MCF 10A (cell line): ENCODE measurements at places on chromosomes 13 and 19.

DNA sequence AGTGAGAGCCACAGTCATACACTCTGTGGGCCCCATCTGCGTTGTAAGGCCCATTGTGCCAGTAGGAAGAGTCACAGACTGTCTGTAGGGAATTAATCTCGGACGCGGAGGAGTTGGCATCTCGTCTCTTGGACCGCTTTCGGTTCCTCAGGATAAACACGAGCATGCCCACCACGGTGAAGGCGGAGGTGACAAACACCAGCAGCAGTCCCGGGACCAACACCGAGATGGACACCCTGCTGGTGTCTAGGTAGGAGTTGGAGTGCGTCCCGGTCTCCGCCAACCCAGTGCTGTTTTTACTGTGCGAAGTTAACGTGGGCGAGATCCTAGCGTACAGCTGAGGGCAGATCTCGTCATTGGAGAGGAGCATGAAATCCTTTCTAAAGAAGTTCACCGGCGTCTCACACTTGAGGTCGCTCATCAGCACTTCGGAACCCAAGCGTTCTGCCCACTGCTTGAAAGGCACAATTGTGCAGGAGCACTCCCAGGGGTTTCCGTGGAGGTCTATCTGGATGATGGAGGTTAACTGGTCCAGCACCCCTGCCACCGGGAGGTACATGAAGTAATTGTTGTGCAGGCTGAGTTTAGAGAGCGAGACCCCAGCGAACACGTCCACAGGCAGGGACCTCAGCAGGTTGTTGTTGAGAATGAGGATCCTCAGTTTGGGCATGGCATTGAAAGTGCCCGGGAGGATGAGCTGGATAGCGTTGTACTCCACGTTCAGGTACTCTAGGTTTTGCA is 2.7 kb downstream of the SLITRK1 start:
- DNase-seq, result no peak

- DNase-seq, result no peak
Observed at GRCh38 chr19:46101293-46101692, 23.2 kb downstream of the IGFL3 start.

DNA sequence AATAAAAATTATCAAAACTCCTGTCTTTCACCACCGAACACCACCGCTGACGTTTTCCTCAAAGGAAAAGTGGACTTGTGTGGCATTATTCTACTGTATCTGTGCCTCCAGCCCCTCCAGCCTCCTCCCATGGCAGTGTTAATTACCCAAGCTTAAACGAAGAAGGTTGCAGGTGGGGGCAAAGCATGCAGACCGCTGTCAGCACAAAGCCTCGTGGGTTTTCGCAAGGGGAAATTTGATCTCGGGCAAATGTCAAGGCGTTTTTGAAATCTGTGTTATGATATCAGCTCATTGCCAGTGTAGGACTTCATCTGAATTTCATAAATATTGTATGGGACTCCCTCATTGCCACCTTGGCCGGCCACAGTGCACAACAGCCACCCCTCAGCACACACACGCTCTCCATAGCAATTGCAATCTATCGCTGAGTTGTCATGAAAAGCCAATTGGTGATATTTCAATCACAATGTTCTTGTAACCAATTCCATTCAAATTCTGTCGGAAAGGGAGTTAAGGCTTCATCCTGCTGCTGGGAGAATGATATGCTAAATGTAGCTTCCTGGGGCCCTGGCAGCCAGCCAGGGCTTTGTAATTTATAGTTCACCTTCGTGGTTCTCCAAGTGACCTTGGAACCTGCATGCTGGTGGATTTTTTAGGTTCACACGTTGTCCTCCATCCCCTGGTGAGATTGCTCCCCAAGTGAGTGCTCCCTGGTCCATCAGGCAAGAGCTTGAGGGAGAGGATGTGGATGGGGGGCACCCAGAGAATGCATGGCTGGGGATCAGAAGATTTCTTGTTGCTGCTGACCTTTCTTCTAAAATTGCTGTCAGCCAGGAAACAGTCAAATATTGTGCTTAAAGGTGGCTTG is 16.6 kb downstream of the CHST8 start:
- DNase-seq, result no peak

- DNase-seq, result no peak
Observed at GRCh38 chr13:32362574-32362973, 47.3 kb downstream of the BRCA2 start.

GRCh38 chr13:52447815-52448552 is 2.5 kb downstream of the VPS36 start:
- DNase-seq, result peak; percentile 39

DNA sequence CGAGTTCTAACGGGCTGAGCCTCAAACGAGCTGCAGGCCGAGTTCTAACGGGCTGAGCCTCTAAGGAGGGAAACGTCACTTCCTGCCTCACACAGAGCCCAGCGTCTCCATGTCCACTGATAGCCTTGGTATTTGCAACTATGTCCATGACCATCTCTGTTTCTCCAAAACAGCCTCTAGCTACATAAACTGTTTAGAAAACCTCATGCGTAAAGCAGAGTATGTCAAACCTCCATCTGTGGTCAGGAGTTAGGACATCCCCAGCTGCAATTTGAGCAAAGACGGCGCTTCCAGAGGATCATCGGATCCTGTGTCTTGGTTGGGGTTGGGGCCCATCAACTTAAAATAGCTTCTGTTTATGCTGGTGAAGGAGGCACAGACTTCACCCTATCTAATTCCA is 20.8 kb downstream of the RASA3 start:
- no peak for DNase-seq
